D721Med (cell line): ENCODE measurements at places on chromosomes 7 and 10.

DNA sequence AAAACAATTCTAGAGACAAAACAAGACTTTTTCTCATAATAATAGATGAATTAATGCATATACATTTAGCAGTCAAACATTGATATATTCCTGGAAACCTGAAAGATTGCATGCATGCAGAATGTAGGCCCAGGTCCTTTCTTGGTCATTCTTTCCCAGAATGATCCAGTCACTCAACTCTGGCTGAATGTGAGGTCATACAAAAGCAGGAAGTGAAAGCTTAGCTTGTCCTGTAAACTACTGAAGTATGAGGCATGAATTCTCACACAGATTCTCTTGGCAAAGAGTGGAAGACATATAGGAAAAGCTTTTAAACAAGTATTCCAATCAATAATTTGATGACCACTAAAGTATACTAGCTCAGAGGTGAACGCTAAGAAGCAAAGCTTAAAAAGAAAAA lies 253.9 kb downstream of the PPP1R3A start:
- no peak for DNase-seq

GRCh38 chr10:119518176-119518575 lies 24.3 kb downstream of the RGS10 start:
- DNase-seq: no peak

- DNase-seq: no peak
Measured at GRCh38 chr7:111892588-111892987, 313.6 kb downstream of the DOCK4 start.

GRCh38 chr7:26052706-26053105 lies 99.3 kb upstream of the NFE2L3 start:
- DNase-seq: no peak

- no peak for DNase-seq
Measured at GRCh38 chr7:77269360-77270093, 69.9 kb upstream of the FGL2 start.

- DNase-seq: no peak
Measured at GRCh38 chr10:127168261-127168660, 28.1 kb downstream of the INSYN2A start.

GRCh38 chr7:41910940-41911600 lies 208.2 kb upstream of the INHBA start:
- no peak for DNase-seq

GRCh38 chr7:81676105-81676811 lies 93.6 kb downstream of the HGF start:
- DNase-seq: no peak

DNA sequence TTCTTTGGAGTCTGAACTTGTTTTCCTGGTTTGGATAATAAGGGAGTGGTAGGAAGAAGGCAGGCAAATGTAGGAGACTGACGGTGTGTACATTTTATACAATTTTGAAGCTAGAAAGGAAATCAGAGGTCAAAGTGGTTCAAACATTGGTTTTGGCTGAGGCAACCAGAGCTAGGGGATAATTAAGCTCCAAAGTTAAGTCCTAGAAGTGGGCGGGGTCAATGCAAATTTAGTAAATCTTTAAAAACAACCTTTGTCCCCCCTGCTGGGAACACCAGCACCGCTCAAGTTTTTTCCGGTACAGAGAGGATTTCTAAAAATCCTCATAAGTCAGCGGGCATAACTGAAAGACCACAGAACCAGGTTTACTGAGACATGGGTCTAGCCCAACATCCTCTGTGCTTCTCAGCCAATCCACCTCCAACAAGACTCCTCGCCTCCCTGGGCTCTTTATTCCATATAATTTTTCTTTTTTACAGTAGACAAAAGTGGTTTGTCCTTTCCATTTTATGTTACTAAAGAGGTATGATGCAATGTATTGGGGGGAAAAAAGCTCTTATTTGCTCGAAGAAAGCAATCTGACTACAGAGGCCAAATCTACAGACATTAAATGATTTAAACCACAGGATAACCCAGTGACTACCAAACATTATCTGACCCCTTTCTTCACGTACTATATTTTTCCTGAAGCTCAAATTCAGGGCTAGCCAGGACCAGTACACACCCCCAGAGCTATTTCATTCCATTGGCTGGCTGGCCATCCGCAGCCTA lies 1.6 kb downstream of the GLUD1 start:
- DNase-seq: no peak

DNA sequence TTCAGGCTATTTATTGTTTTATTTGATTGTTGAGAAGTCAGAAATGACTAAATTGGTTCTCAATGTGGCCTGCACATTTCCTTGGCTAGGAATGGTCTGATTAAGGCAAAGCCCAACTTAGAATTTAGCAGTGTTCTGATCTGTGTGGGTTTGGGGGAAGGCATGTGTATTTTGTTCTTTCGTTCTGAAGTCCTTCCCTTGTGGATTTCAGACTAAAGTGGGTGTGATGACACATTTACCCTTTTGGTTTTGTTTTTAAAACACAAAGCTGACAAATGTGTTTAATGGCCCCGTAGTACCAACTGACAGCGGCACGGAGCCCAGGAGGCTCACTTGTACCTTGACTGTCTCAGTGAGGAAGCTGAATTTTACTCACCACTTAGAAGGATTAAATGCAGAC lies 452.3 kb upstream of the GALNT17 start:
- DNase-seq: no peak

GRCh38 chr7:116223588-116223987 lies 13.2 kb downstream of the TES start:
- no peak for DNase-seq

- no peak for DNase-seq
Measured at GRCh38 chr10:75530299-75530698, 98.9 kb downstream of the LRMDA start.

- DNase-seq: no peak
Measured at GRCh38 chr10:58704226-58704625, 191.6 kb downstream of the BICC1 start.

DNA sequence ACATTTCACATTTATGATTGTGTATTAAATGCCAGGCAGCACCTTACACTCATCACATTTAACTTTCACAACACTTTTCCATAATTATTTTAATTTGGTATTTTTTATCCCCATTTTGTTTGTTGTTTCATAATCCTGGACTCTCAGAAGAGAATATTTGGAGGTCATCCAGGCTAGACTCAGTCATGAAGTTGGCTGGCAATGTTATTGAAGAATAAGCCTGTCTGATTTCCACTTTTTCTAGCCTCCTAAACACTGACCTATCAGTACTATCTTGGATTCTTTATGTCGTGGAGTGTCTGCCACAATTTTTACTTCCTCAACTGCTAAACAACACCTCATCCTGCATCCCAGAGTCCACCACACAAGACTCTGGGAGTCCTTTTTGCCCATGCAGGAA lies 372.3 kb upstream of the NRP1 start:
- DNase-seq: no peak

- no peak for DNase-seq
Measured at GRCh38 chr10:127563718-127564553, 14.8 kb downstream of the NPS start.

DNA sequence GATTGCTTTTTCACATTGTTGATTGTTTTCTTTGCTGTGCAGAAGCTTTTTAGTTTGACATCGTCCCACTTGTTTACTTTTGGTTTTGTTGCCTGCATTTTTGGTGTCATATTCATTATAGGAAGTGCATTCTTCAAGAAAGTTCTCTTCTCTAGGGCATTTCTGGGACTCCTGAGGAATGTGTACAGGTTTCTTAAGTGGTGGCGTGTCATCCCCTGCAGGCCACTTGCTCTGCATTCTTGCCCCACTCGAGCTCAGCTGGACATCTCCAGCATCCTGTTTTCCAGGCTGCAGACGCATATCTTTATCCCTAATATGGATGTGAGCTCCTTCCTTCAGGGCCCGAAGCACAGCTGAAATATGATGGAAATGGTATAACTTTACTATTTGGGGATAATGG lies 255.6 kb upstream of the HABP2 start:
- no peak for DNase-seq

GRCh38 chr7:75638594-75639070 lies 100.1 kb downstream of the HIP1 start:
- DNase-seq: no peak

- DNase-seq: no peak
Measured at GRCh38 chr7:28686418-28686800, 271.7 kb downstream of the TRIL start.

DNA sequence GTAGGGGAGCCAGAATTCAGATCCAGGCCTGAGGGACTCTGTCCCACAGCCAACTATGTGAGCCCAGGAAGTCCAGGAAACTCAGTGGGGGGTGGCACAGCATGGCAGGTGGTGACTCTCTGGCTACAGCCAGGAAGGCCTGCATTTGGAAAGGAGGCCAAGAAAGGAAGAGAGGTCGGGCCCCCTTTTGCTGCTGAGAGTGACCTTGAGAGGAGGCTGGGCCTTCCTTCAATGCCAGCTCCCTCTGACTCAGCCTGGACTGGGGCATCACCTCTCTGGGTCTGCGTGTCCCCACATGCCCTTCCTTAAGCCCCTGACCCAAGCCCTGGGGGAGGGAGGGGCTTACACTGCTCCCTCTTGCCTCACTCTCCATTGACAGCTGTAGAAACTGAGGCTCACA lies 6.4 kb upstream of the MYL10 start:
- DNase-seq: no peak

DNA sequence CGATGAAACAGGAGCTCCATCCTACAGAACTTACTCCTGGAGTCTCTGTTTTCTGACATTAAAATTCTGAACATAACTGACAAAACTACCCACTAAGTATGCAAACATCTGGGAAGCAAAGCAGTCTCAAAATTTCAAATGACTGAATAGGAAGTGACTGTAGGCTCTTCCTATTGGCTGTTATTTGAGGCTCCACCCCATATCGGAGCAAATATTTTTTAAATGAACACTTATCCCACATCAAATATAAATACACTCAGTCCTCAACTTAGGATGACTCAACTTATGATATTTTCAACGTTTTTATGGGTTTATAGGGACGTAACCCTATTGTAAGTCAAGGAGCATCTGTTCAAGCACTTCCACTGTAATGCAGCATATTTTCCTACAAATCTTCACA lies 8.8 kb downstream of the HSPA12A start:
- no peak for DNase-seq

GRCh38 chr7:97149843-97150242 lies 32.3 kb downstream of the SDHAF3 start:
- DNase-seq: no peak

DNA sequence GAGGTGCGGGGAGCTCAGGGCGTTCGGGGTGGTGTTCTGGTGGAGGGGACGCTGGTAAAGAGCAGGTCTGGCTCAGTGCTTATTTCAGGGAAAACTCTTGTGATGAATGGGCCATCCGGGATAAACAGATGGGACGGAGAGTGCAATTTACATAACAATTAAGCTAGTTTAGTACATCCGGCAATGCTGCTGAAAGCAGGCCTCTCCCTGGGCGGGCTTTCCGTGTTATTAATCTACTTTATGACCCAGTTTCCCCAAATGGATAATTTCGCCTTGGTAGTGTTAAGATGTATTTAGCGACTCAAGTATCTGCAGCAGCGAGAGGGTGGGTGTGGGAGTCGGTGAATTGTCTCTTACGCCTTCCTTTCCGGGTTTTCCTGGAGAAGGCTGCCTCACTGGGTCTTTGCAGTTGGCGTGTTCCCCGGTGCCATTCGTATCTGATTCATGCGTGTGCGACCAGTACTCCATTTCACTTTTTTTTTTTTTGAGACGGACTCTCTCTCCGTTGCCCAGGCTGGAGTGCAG lies 25.2 kb downstream of the FOXK1 start:
- no peak for DNase-seq

- no peak for DNase-seq
Measured at GRCh38 chr10:103734731-103735130, 120.6 kb downstream of the SH3PXD2A start.

- peak; percentile 59 for DNase-seq
Measured at GRCh38 chr7:132149436-132150304, 426.6 kb downstream of the PLXNA4 start.

DNA sequence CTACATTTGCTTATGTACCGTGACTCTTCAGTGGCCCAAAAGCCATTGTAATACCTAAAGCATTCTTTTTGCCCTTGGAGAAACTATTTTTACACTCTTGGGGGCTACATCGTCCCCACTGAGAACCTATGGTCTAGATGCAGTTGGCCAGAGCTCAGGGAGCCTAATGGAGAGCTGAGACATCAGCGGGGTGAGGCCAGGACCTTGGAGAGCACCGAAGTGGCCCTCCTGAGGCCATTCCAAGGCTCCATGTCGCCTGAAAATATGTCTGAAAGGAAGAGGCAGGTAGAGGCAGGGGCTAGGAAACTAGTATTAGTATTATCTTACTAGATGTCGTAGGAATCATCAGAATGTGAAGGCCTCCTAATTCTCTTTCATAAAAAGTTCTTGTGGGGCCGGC lies 4.9 kb downstream of the PKD2L1 start:
- DNase-seq: no peak

- no peak for DNase-seq
Measured at GRCh38 chr7:22712999-22713398, 14.0 kb upstream of the IL6 start.

DNA sequence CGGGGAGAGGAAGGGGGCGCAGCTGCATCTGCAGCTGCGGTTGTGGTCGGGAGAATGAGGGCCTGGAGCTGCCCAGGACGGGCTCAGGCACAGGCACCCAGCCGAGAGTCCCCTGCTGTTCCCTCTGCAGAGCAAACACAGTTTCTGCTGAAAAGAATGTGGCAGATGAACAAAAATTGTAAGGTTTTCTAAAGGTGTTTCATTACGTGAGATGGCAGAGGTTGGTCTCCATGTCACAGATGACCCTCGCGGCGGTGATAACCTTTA lies 456.2 kb downstream of the DNAJB6 start:
- no peak for DNase-seq

DNA sequence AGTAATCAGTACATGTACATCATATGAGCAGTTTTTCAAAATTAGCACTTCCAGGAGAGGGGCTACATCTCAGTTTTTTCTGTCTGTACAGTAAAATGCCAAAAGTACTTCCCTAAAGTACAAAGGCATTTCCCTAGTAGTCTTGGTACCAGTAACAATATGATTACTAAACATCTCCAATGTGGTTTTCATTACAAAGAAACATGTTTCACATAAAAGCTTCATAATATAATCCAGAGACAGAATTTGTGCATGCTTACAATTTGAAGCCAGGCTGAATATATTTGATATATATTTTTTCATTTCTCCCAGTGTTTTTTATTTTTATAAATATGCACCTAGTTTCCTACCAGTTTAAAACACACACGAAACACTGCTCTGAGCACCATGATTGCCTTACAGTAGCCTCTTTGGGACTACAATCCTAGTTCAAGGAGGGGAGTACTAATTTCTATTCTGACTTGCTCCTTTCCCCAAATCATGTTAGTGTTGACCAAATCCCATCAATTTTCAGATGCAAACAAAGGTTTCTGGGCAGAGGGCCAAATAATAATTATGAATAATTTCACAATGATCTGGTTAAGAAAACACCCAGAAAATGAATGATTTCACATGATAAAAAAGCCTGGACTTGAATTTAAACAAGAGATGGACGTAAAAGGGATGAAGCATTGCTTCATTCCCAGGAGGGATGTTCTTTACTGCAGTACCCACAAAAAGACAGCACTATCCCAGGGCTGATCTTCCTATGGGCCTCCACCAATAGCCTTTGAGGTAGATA lies 201.3 kb downstream of the SLC25A13 start:
- DNase-seq: no peak

DNA sequence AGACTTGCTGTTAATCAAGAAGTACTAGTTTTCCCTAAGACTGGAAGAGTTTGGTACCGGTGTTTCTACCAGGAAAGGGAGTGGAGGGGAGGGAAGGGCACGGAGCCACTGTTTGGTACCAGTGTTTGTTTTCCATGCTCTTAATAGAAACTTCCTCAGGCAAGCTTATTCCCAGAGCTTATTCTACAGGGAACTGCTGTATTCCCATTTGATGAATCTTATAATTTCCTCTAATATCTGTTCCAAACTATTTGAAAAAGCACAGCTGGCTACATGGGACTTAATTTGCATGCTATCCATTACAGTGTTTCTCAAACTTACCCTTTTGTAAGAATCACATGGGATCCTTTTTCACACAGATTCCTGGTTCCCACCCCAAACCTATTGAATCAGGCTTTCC lies 23.7 kb downstream of the SLC26A4 start:
- DNase-seq: no peak
